ENCODE measurements at places on chromosomes 16 and 17.

DNA sequence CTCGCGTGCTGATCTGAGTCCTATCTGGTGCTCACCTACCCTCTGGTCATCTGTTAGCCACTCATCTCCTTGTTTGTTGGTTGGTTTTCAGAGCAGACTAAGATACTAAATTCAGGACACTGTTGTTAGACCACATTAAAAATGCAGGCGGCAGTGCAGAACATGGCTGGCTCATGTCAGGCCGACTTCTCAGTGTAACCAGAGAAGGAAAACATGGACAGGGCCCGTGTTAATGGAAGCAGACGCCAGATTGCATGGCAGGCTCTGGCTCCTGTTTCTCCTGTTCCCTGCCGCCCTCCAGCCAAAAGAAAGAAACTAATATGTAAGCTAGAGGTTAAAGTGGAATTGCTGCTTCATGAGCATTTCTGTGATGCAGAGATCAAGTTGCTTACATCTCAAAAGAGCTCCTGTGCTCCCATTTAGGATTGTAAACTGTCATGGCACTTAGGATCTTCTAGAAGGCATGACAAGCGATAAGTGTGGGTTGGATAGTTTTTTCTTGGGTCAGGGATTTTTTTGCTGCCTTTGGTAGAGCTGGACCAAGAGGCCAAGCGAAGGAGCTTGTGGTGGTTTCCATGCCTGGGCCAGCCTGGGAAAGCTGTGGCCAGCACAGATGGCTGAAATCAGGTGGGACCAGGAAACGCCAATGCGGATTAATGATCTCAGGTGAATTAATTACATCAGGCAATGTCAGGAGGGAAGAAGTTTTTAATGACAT, 56.1 kb downstream of the YPEL2 start:
- no peak for DNase-seq

GRCh38 chr16:24002619-24003018, 166.8 kb downstream of the PRKCB start:
- no peak for DNase-seq

DNA sequence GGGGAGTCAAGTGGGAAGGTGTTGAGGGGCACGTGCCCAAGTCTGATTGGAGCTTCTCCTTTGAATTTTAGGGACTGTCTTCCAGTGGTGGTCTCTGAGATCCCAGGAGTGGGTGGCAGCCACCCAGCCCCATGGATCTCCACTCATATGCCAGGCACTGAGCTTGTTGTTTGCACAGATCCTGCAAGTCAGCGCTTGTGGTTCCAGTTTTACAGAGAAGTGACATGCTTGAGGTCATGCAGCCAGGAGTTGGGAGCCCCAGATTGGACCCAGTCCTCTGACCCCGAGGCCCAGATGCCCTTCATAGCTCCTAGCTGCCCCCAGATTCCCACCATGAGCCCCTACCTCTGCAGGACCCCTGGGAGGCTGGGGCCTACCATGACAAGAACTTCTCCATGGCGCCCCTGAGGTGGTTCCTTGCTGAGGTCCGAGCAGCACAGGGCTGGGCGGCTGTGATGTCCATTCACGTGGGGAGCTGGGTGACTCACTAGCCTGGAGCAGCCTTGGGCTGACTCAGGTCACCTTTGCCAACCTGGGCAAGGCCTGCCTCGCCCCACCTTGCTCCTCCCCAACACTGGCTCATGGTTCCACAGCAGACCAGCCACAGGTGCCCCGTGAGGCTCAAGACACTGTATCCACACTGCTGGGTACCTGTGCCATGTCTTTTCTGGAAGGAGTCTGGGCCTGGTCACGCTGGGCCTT, 47.4 kb downstream of the RAI1 start:
- no peak for DNase-seq

GRCh38 chr16:11501632-11502031, 85.1 kb downstream of the LITAF start:
- DNase-seq: no peak

DNA sequence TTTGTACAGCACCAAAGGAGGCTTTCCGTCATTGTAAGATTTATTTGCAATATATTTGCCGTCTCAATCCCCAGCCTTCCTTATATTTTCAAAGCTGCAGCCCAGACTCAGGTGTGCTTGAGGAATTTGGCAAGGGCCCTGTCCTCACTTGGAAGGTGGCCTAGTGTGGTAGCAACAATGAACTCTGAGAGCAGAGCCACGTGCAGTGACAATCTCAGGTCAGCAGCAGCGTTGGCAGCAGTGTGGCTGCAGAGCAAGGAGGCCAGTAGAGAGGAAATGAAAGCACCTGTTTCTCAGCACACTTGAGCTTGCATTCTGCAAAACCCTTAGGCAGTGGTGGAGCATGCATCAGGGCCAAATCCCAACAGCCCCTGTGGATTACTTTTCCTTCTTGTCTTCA, 613.5 kb downstream of the RBFOX1 start:
- DNase-seq: no peak

DNA sequence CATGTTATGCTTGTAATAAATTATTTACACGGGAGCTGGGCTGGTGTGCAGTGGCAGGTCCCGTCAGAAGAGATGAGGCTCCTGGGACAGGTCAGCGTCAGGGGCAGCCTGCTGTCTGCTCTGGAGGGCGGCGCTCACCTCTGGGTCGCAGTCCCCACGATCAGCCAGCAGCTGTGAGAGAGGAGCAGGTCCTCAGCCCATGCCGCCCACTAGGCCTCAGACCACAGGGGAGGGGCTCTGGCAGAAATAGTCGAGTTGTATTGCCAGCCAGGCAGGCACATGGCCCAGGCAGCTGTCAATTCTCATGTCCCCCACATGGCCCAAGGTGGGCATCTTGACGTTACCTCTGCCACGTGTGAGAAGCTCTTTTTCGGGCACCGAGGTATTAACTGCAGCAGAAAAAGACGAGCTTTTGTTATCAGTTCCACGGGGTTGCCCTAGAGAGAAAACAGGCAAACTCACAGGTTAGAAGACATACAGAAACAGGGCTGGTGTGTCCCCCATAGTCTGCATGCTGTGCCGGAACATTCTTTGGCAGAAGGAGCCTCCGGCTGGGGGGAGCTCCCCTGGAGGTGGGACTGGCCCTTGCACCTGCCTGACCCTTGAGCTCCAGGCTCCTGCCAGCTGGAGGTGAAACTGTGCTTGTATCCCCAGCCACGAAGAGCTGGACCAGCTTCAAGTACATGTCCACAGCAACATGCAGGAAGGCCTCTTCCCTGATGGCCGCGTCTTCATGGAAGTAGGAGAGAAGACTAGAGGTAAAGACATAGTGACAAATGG, 17.4 kb downstream of the ZNF276 start:
- DNase-seq: no peak

- DNase-seq: no peak
These were observed 396.6 kb downstream of the CPPED1 start for GRCh38 chr16:12406926-12407690.

DNA sequence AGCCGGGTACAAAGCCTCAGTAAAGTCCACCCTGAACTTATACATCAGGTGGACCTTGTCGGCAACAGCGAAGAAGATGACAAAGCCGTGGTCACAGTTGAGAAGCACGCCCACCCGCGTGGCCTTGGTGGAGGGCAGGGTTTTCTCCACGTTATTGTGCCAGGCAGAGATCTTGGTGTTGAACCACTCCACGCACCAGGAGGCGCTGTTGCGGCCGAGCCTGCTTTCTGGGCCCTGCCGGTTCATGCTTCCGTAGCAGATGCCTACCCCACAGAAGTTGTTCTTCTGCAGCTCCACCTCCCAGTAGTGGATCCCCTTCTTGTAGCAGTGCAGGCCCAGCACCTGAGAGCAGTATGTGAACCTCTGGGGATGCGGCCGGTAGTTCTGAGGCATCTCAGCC, 22.1 kb downstream of the TRIM25 start:
- DNase-seq: no peak

DNA sequence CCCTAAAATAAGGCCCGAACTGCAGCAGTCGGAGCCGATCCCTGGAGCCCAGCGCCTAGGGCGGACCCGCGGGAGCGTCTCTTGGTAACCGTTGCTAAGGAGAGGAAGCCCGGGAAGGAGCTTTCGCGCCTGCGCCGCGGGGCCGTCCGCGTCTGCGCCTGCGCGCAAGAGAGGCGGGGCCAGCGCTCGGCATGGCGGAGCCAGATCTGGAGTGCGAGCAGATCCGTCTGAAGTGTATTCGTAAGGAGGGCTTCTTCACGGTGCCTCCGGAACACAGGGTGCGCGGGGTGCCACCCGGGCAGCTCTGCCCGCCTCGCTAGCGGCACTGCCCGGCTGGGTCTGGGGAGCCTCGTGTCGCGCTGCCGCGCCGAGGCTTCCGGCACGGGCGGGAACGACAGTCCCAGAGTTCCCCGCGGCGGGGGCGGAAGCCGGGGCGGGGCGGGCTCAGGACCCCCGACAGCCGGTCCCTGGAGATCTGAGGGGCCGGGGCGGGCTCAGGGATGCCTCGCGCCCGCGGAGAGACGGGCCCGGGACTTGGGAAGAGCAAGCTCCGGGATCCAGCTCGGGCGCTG, at the start of gene CDK10:
TSS of gene CDK10 (plus strand) at position 170 of the 572 bp plus-strand sequence. CDS start at position 192, 22 bp downstream.
- DNase-seq: peak; percentile 83

- DNase-seq: no peak
These were observed 8.7 kb upstream of the ANKS4B start for GRCh38 chr16:21224800-21225199.

DNA sequence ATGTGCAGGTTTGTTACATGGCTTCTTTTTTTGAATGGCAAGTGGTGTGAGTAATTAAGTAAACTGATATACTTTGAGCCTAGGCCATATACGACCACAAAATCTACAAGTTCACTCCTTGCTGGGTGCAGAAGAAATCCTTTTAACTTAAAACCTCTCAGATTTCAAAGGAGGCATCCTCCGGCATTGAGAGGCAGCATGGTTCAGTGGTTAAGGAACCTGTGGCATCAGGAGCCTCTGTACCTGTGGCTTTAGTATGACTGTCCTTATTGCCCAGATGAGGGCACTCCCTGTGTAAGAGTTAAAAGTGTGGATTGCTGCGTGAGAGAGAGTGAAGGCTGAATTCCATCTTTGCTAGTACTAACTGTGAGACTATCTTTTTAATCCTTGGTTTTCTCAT, 3.3 kb downstream of the NLRP1 start:
- DNase-seq: no peak

DNA sequence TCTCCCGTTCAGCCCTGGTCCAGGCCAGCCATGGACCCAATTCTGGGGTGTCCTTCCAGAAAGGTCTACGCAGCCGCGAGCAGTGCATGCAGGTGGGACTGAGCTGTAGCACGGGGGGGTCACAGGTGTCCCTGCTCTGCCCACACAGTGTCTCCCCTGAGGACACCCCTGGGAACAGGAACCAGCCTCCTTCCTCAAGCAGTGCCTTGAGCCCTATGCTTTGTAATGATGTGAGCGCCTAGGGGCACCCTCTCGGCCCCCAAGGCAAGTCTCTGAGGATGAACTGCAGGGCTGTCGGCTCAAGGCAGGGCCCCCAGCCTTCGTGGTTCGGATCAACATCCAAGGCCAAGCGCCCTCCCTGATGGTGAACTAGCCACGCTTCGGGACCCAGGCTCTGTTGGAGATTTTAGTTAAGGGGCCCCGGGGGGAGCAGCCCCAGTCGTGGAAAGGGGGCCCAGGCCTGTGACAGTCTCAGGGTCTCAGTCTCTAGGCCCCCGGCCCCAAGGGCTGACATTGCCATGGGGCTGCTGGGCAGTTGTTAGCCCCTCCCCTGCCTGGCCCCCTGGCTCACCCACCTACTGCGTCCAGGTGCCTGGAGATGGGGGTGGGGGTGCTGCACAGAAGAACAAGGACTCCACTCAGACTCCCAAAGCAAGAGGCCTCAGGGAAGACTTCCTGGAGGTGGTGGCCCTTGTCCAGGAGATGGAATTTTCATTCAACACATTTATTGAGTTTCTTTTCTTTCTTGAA, 2.3 kb downstream of the IL17C start:
- DNase-seq: no peak

Measured in DMS153 (cell line).